ENCODE measurements at places on chromosomes 2 and 18.

DNA sequence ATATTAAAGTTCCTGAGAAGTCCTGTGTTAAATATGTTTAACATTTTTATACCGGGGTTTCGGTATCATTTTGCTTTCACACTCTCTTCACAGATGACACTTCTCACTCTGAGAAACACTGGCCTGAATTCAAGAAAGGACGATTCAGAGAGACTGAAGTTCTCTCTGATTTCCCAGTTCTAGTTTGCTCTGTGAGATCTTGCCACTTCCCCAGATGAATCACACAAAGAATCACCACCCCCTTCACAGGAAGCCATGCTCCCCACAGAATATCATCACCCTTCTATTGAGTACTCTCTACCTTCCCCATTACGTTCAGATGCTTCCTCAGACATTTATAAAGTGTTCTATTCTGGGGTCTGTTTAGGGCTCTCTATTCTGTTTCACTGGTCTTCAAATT, 16.1 kb upstream of the CD207 start:
- DNase-seq: no peak

DNA sequence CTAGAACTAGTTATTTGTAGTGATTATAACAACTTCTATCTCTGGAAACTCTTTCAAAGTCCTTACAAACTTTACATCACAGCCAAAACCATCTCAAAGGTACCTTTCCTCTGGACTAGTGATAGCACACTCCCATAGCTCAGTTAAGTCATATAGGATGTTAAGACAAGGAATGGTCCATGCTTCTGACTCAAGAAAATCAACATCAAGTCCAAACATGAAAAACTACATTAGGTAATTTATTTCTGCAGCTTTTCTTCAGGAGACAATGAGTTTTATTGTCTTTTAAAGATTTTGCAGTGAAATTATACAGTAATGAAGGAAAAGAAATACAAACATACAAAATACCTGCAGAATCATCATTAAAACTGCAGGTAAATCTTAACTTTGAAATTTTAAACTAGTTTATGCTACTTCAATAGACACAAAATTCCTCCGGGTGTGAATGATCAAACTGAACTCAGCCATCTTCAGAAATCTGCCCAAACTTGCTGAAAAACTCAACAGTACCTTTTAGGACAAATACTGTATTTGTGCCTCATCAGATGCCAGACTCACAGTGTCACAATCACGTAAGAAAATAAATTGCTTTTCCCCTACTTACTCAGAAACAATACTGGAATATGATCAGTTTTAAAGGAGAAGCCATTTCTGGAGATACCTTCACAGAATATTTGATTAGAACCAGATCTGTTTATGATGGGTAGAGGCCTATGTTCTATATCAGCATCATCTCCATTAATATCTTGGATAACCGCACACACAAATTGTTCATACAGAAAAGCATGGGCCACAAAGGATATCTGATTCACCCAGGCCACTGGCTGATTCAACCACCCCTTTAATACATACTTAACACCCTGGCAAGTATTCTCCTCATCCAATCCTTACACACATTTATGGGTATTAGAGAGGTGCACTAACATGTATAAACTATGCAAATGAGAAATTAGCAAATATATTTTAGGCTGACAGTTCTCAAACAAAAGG, 2.6 kb downstream of the TMEM131 start:
- no peak for DNase-seq

DNA sequence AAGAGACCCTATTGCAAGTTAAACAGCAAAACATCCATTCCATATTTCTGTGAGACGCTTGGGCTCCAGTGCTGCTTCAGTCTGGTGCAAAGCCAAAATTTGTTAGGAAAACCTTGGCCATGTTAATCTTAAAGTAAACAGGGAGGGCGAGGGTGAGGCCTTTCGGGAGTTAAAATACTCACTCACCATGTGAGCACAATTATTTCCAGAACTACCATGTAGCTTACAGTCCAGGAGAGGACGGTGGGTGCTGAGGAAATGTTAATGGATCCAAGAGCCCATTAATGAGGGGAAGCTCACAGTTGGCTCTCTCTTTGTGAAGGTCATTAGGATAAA, 286.4 kb downstream of the SLC8A1 start:
- DNase-seq: no peak

DNA sequence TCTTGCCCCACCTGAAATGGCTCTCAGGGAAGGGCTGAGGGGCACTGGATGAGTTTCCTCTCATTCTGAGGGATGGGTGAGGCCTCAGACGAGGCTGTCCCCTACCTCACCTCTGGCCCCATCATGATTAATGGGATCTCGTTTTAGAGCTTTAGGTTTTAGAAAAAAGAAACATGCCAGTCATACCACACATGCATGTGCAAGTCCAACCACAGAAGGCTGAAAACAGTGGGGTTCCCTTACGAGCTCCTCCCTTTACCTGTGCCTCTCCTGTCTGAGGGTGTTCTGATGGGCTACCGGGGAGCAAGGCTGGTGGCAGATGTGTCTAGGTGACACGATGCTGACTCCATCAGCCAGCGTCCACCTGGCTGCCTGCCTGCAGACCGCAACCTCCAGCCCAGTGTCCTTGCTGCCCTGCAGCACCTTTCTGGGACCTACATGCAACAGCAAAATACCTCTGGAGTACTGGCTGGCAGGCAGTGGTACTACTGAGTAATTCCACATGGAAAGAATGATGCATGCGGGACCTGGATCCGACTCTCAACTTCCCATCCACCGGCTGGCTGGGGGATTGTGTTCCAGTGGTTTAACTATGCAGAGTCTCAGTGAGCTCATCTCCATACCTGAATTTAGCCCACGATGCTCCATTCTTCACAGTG, 9.1 kb upstream of the LYPD6B start:
- DNase-seq: no peak

DNA sequence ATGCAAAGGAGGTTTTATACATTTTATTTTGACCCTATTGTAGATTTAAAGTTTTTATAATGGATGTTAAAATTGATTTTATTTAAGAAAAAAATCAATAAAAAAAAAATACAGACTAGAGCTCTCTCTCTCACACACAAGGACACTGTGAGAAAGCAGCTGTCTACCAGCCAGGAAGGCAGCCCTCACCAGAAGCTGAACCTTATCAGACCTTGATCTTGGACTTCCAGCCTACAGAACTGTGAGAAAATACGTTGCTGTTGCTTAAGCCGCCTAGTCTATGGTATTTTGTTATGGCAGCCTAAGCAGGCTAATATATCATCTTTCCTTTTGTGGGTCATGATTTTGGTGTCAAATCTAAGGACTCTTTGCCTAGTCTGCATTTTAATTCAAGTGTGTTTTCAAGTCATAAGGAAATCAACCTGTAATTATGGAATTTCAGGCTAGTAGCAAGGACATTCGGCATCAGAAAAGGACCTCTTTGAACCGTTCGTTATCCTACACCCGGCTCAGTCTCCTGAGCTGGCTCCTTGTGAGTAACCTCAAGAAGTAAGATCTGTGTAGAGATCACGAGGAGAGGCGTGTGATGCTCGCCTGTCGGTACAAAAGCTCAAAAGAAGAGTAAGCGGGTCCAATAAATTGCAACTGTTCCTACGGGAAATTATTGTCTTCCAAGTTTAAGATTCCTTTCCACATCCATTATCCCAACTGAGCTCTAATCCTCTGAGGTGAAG, 98.2 kb downstream of the PDCL3 start:
- DNase-seq: no peak

GRCh38 chr2:20972792-20973565, 70.9 kb downstream of the APOB start:
- no peak for DNase-seq

DNA sequence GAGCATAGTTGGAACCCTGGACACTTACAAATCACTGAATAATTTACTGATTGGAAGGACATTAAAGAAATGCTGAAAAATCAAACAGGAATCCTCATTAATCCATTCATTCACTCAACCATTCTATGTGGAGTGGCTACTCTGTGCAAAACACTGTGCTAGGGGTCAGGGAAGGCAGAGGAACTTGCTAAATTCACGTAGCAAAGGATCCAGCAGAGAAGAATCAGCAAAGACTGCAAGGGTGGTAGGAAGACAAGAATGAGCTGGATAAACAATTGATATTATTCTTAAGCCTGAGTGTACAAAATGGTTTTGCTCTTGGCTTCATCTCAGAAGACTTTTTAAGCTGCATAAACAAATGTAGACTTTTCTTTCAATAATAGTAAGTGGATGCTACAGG, 164.3 kb upstream of the CAVIN2 start:
- DNase-seq: no peak

GRCh38 chr2:145017149-145017548, 497.2 kb upstream of the ZEB2 start:
- DNase-seq: no peak

DNA sequence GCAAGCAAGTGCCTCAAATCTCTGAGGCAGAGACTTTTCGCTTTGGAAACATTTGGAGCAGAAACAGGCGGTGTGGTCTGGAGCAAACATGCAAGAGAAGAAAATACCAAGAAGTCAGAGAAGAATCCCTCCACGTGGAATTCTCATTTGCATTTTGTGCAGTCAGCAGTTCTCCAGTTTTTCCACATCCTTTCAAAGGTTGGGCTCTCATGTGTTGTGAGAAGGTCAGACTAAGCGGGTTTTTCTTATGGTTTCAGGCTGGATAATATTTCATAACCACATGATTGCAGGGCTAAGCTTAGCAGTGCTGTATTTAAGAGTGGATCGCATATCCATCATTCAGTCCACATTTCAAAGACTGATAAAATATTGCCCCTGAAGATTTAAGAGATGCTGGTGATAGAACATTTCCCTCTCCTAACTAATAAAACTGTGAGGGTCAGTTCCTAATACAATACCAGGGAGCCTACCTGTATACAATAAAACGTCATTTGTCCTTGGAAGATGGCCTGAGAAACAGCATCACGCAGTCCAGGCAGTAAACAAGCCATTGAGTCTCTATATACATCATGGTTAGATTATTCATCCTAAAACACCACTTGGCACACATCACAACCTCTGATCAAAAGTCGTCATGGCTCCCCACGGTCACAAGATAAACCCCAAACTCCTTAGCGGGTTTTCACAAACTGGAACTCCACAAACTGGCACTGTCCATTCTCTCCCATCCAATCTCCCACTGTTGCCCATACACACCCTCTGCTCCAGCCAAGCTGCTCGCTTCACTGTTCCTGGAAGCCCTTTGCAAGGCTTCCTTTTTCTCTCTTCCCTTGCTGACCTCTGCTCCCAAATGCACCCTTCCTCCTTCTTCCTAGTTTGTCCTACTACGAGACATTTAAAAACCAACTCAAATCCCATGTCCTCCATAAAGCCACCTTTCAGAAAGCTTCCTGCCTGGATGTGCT, 31.5 kb downstream of the ANKRD44 start:
- no peak for DNase-seq

- no peak for DNase-seq
Observed at GRCh38 chr2:127115471-127116199, 8.7 kb upstream of the BIN1 start.

GRCh38 chr2:142536966-142537365, 340.5 kb upstream of the KYNU start:
- no peak for DNase-seq

- DNase-seq: no peak
Observed at GRCh38 chr2:25473758-25474340, 132.1 kb upstream of the DNMT3A start.

- no peak for DNase-seq
Observed at GRCh38 chr2:236633219-236633570, 63.6 kb downstream of the ACKR3 start.

- no peak for DNase-seq
Observed at GRCh38 chr2:169300636-169301530, 61.5 kb downstream of the LRP2 start.

GRCh38 chr2:3504741-3505140, 14.6 kb downstream of the ADI1 start:
- DNase-seq: no peak

- DNase-seq: no peak
Observed at GRCh38 chr2:109174626-109175349, 45.8 kb downstream of the SH3RF3 start.

- no peak for DNase-seq
Observed at GRCh38 chr2:144924827-144925226, 404.9 kb upstream of the ZEB2 start.

- DNase-seq: no peak
Observed at GRCh38 chr2:137872577-137872976, 91.7 kb upstream of the HNMT start.

DNA sequence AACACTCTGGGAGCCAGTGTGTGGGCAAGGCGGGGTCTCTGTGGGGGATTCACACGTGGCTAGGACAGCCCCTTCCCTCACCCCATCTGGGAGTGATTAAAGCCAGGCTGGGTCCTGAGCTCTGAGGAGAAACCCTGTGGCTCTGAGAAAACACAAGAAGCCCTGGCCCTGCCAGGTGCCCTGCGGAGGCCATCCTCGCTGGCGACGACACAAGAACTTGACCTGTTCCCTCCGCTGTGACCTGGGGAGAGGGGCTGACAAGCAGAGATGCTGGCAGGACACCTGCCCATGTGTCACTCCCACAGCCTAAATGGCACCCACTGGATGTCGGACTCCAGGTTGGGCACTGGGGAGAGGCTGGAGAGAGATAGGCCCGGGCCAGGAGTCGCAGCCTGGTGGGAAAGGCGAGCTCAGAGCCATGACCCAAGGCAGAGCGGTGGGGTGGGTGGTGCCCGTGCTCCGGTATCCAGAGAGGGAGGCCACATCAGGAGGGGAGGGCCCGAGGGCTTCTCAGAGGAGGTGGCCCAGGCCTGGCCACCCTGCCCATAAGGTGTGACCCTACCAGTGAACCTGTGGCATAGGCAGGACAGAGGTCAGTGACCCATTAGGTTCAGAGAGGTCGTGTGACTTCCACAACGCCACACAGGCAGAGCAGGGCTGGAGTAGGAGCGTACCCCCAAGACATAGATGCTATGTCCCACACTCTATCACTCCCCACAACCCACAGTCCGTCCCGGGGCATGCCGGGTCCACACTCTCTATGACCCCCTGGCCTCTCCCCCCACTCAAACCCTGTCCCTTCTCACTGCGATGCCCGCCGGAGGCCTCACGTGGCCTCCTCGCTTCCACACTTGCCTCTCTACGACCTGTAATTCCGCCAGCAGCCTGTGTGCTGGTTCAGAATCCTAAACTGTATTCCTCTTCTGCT, 59.4 kb upstream of the HPCAL1 start:
- DNase-seq: no peak

DNA sequence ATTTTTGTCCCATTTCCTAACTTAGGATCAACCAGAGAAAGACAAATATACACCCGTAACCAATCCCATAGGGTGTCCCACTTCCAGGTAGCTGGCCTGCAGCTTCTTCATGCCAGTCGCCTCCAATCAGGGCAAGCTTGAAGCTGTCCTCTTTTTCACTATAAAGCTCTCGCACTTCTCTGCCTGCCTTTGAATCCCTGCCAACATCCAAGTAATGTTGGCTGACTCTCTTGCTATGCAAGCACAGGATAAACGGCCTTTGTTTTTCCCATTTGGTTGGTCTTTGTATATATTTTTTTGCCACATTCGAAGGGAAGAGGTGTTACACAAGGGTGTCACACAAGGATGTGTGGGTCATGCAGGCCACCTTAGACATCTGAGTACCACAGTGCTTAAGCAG, 388.8 kb downstream of the CBLN2 start:
- no peak for DNase-seq

DNA sequence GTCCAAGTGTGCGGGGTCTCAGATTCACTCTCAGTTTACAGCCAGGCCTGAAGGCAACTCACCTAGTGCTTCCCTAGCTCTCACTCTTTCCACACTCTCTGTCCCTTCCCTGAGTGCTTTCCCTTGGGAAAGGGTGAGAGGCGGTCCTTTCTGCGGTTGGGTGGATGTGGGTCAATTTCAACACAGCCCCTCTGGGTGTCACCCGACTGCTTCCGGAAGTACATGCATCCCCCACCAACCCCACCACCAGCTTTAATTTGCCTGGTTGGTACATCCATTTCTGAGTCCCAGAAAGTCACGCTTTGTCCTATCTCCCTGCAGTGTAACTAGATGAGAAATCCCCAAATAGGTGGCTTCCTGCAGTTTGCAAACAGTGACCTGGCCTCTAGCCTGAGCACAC, 307.3 kb upstream of the MEIS1 start:
- DNase-seq: no peak

Data from activated T-cell treated with anti-CD3 and anti-CD28 coated beads for 48 hours (primary cell).